Activated effector memory CD4-positive, alpha-beta T cell treated with Interleukin-2 at 50 U/mL for 16 hours (primary cell): ENCODE measurements at places on chromosomes 3 and 15.
A peak's percentile ranks its signal among the peaks of the same experiment; 100 is the strongest.

DNA sequence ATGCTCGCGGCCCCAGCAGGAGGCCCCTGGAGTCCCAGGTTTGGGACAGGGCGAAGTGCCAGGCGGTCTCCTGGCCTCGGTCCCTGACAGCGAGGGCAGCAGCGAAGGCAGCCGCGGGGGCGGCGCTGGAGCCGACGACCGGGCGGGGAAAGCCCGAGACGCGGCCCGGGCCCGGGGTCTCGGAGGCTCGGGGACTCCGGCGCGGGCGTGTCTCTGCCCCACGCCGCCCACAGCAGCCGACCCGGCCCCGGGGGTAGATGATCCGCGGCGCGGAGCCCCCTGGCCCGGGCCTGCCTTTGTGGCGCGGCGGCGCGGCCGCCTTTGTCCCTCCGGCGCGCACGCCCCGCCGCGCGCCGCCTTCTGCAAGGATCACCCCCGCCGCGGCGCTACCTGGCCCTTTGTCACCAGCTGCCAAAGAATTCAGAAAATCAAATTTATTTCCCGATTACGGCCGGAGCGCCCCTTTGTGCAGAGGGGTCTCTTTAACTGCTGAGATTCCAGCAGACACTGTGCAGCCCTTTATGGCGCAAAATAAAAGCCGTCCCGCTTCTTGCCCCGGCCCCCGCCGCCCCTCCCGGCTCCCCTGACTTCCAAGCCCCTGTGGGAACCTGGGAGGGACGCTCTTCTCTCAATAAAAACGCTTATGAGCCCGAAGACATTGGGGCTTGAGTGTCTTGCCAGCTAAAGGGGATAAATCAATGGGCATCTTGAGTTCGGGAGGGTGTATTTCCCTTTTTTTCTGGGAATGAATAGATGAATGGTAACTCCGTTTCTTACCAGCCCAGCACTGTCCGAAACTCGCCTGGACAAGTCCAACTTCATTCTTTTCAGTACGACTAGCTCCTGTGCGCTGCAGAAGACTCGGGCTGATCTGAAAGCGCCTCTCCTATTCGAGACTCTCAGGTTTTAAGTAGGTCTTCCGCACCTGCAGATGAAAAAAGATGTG is 68.4 kb downstream of the HES1 start:
- DNase-seq = no peak

- DNase-seq = no peak
Observed at GRCh38 chr3:78116874-78117273, 1077.0 kb downstream of the ROBO2 start.

GRCh38 chr3:194397757-194398312 is 1.2 kb downstream of the GP5 start:
- DNase-seq = peak; percentile 23

DNA sequence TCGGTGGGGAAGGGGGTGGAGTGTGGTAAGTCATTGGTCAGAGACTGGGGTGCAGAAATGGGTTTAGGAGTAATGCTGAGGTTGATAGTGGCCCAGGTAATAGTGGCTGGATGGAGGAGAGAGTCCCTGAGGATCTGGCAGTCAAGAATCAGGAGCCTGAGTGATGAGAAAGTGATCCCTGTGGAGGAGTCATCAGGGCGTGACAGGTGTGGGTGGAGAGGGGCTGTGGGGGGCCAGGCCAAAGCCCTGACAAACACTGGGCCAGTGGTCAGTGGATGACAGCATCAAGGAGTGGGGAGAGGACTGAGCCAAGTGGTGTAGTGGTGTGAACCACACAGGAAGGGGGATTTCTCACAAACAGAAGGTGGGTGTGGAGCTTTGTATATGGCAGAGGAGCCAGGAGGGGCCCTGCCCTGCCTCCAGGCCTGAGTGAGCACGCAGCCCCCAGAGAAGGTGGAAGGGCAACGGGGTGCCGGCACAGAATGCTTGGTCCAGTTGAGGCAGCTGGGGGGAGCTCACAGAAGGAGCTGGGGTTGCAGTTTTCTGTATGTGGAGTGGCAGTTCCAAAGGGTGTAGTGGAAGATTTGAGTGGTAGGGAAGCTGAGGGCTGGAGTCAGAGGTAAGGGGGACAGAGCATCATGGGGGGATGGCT is 77.1 kb downstream of the SPSB4 start:
- no peak for DNase-seq

DNA sequence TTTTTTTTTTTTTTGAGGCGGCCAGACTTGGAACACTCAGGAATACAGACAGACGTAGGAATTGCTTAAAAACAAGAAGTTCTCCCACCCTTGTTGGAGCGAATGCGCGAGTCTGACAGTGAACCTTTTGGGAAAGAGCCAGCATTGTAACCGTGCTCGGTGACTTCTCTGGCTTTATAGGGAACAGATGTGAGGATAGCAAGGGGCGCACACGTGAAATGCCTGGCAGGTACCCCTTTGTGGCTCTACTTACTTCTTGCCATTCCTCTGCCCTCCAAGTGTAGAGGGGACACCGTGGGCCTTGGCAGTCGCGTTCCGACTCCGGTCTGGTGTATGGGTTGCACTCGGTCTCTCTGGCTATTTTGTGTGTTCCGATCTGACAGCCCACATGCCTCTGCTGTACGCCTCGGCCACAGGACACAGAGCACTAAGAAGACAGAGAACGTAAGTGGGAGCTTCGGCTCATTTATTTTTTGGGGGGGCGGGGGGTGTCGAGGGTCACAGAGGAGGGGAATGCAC is 126.4 kb downstream of the ADAMTS9 start:
- no peak for DNase-seq

- DNase-seq = no peak
Observed at GRCh38 chr3:128929364-128929763, 49.9 kb downstream of the ACAD9 start.

DNA sequence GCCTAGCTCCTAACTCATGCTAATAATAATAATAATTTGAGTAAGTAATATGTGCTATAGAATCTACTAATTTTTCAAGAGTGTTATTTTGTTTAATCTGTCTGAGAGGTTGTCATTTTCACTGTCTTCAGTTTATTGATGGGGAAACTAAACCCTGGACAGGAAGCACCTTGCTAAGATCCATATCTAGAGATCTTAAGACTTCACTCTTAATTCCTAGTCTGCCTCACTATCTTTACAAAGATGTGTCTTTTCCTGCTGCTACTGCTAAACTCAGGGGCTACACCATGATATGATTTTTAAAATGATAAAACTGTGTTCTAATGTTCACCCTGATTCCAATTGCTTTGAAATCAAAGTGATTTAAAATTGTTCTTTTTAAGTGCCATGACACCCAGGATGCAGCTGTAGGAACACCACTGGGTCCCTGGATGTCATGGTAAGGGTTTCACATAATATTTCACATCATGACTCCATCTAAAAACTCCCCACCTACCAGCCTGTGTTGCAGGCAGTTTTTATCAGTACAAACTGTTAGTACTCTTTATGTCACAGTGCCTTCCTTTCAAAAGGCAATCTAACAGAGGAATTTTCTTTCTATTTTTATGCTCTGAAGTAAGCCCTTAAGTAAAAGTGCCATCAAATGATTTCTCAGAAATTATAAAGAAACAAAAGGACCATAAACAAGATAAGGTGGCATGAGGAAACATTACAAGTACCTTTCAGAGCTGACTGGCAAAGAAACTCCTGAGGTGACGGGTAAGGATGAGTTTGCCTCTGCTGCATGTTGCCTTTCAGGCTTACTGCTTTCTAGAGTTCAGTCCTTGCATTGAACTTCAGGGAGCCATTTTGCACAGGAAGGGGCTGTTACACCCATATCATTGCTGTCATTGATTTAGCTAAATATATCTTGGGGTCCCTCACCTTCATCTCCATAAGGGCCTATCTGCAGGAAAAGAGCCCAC is 160.1 kb upstream of the SATB1 start:
- DNase-seq = no peak

DNA sequence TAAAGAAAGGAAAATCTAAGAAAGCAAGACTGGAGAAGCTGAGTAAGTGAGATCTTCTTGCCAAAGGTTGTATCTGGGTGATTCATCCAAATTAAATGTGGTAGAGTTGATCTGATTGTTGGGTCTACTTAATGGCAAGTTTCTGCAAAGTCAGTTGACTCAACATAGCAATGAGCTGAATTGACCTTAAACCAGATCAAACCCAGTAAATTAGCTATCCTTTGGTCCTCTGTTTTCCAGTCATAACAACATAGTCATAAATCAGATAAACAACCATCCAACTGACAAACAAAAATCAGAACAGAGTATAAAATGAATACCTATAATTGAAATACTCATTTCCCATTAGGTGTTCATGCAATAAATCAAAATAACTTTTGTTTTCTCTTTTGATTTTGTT is 142.6 kb upstream of the CFAP20DC start:
- DNase-seq = no peak

DNA sequence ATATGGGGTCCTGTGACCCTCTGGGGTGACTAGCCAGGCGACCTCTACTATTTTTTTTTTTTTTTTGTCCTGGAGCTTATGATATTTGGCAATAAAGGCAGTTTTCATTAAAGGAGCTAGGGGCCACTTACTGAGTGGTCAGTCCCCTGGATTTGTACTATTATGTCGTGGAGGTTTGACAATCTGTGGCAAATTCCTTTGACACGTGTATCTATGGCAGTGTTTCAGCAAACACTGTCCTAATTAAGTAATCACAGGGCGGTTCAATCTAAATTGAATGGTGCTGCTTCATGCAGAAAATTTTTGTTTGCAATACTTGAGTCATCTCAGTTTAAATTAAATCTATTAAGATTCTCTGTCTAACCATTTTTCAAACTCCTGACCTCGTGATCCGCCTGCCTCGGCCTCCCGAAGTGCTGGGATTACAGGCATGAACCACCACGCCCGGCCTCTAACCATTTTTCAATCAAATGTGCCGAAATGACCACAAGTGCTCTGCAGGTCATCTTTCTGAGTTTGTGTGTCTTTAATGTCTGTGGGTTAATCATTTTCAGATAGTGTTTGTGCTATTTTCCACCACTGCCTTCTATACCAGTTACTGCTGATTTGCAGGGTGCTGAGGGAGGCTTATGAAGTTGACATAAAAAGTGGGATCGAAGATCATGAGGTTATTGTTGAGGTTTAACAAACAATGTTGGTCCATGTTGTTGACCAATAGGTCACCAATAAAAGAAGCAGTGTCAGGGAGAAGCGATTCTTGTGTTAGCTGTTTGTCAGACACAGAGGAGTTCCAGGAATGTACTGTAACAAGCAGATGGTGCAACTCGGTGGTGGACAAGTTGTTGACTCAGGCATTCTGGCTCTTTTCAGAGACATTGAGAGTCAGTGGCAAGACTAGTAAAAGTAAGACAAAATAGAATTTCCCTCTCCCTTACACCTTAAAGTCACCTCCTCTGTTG is 18.6 kb upstream of the SLC2A2 start:
- no peak for DNase-seq
